ENCODE measurements at places on chromosomes 4 and X.

DNA sequence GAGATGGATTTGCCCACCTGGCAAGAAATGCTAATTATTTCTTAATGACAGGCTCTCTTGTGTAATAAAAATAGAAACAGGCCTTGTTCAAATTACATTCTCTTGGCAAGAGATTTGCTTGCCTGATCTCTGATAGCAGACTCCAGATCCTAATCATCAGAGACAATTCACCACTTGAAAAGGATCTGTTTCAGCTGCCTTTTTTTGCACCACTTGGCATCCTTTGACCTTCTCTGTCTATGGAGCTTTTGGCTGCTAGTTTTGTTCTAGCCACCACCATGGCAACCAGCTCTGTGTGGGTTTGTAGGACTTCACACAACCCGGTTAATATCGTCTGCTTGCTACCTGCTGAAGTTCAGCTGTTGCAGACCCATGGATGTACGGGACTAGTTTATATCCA lies 241.1 kb upstream of the TLL1 start:
- no peak for DNase-seq

- no peak for DNase-seq
These were observed 7.6 kb upstream of the LNX1 start for GRCh38 chr4:53598901-53599300.

DNA sequence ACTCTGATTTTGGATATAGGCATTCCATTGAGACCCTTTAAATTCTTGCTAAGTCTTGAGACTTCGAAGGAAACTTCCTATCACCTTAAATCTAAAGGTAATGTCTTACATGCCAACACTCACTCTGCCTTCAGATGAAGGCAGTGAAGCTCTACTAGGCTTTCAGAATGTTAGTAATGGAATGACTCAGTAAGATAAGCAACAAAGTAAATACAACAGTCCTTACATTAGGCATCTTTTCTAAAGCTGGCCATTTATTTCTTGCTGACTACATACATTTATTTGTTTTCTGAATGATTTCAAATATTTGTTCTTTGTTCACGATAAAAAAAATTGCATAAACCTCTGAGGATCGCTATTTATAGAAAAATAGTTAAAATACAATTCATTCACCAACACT lies 43.5 kb downstream of the ASIC5 start:
- DNase-seq, result no peak

GRCh38 chr4:169619518-169619957 lies 840 bp upstream of the CLCN3 start:
- DNase-seq, result no peak

GRCh38 chr4:146049802-146050201 lies 111.2 kb upstream of the ZNF827 start:
- no peak for DNase-seq

DNA sequence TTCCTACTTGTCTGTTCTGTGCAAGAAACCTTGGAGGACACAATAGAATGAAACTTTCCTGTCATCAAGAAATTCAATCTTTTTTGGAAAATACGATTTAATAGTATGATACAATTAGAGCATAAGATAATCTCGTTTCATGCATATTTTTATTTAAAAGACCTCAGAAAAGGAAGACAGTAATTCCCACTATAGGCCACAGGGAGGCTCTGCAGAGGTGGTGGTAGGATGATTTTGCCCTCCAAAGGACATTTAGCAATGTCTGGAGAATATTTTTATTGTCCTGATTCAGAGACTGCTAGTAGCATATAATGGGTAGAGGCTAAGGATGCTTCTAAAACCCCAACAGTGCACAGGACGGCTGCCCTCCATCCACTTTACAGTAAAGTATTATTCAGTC lies 68.7 kb downstream of the PAK3 start:
- no peak for DNase-seq

- DNase-seq, result no peak
These were observed 334.5 kb upstream of the IGFBP7 start for GRCh38 chr4:57444671-57445070.

DNA sequence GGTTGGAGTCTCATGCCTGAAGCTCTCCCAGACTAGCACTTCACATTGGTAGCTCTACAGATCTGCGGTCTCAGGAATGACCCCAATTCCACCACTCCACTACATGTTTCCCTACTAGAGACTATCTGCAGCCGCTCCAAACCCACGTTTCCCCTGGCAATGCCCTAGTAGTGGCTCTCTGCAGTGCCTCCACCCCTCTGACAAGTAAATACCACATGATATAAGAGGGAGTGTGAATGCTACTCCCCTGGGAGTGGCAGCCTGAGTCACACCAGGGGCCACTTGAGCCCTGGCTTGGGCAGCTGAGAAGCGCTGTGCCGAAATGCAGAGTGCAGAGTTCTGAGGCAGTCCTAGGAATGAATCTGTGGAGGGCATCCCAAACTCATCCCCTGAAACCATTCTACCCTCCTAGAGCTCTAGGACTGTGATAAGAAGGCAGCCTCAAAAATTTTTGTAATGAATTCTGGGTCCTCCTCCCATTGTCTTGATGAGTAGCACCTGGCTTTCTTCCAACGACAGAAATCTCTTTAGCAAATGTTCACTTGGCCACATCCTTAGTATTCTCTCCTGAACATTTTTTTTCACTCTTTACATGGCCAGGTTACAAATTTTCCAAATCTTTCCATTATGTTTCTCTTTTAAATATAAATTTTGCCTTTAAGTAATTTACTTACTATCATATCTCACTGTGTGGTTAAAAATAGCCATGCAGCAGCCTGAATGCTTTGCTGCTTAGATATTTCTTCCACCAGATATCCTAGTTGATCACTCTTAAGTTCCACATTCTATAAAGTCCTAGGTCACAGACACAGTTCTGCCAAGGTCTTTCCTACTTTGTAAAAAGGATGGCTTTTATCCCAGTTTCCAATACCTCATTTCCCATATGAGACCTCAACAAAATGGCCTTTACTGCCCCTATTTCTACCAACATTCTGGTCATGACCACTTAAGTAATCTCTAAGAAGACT lies 160.2 kb upstream of the CPEB2 start:
- DNase-seq, result no peak

DNA sequence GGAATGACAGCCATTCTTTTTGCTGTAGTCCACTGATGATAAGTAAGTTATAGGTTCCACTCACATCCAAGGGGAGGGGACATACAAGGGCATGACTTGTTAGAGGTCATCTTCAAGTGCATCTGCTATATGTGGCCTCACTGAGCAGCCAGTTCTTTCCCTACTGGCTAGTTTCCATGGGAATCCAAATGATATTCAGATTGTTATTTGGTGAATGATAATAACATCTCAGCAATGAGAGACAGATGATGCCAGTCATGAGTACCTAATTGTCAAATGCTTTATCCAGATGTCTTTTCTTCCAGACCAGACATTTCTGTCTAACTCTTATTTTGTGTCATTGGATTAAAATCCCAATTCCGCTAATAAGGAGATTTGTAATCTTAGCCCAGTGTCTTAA lies 460.4 kb upstream of the BOD1L1 start:
- DNase-seq, result no peak

GRCh38 chr4:145868637-145869409 lies 69.8 kb downstream of the ZNF827 start:
- DNase-seq, result no peak

DNA sequence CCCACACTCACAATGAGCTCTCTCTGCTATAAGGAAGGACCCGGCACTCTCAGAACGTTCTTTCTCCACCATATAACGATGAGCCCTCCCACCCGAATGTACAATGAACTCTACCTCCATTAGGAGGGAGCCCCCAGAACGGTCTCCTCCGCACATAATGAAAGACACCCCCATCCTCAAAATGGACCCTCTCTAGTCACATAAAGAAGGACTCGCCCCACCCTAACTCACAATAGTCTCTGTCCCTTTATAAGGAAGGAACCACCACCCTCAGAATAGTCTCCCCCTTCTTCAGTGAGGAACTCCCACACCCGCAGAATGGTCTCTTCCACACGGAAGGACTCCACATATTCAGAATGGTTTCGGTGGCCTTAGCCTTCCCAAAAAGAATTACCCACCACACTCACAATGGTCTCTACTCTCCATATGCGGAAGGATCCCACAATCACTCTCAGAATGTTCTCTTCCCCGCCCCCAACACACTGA lies 477 bp downstream of the SLC35A2 start:
- DNase-seq, result no peak

DNA sequence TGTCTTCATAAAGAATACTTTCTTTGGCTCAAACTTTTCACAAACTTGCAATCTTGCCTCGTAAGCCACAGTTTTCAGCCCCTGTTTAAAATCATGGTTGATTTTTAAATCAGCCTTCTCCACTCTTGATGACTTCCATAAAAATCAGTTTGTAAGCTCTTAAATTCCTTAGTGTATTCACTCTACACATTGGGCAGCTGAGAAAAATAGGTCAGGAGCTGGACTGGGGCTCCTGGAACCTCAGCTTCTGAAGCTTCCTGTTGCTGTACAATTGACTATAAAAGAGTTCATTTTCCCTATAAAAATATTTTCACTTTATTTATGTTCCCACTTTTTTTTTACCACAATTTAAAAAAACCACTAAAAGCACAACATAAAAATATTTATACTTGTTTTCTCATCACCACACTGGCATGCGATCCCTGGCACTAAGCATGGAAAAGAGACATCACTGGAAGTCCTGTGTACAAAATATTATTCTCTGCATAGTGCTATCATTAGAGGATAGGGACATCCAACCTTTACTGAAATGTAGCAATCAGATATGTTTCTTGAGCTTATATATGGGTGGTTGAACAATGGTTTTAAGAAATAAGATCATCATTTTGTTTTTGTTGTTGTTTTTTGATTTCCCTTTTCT lies 345.7 kb downstream of the FBXO8 start:
- DNase-seq, result no peak

- peak; percentile 54 for DNase-seq
These were observed 3.7 kb upstream of the C4orf36 start for GRCh38 chr4:86895692-86896488.

DNA sequence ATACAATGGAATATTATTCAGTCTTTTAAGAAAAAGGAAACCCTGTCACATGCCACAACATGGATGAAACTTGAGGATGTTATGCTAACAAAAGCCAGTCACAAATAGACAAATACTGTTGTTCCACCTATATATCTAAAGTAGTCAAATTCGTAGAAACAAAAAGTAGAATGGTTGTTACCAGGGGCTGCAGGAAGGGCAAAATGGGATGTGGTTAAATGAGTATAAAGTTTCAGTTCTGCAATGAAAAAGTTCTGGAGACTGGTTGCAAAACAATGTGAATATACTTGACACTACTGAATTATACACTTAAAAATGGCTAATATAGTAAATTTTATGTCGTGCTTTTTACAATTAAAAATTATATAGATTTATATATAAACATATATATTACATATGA lies 12.2 kb downstream of the SPOCK3 start:
- peak; percentile 51 for DNase-seq

DNA sequence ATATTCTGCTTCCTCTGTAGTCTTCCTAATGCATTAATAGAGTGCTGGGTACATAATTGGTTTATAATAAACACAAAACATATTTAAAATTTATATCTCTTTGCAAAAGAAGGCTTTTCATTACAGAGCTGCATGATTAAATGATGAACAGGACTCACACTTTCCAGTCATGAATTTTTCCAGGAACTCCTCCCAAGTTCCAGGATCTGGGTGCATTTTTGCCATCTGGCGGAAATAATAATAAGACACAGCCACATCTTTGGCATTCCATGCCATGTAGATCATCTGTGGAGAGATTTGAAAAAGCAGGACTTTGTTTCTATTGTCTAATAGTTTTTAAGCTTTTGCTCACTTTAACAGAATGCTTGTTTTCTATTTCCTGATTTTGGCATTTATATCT lies 40.2 kb upstream of the SULT1B1 start:
- no peak for DNase-seq

GRCh38 chr4:73311428-73311827 lies 52.8 kb upstream of the ANKRD17 start:
- peak; percentile 7 for DNase-seq

- no peak for DNase-seq
These were observed 56.5 kb upstream of the ARX start for GRCh38 chrX:25072247-25072646.

GRCh38 chrX:47413179-47413594 lies 42.8 kb downstream of the ZNF157 start:
- DNase-seq, result no peak

DNA sequence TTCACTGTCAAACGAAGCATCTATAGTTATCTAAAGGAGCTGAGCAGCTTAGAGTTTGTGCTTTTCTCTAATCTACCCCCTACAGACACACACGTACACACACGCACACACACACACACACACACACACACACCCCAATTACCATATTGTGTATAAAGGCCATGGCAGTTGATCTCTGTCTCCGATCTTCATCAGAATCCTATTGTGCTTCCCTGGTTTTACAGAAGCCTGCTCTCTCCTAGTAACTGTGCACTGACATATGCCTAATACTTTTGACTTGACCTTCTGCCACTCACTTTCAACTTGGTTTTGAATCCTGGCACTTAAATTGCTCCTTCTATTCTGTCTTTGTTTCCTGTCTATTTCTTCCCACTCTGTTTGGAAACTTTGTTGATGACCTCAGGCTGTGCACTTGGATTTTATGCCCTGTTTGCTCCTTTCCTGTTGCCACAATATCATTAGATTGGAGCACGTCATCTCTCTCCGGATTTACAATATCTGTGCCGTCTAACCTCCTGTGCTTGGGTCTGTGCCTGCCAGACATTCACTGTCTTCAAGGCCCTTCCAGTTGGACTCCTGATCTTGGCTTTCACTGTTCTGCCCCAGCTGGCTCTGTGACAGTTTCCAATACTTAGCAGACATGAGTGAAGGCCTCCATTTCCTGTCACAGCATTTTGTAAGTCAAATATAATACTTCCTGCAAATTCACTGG lies 928.1 kb downstream of the FAT4 start:
- no peak for DNase-seq

- DNase-seq, result no peak
These were observed 36.0 kb upstream of the SPANXC start for GRCh38 chrX:141278306-141278705.

DNA sequence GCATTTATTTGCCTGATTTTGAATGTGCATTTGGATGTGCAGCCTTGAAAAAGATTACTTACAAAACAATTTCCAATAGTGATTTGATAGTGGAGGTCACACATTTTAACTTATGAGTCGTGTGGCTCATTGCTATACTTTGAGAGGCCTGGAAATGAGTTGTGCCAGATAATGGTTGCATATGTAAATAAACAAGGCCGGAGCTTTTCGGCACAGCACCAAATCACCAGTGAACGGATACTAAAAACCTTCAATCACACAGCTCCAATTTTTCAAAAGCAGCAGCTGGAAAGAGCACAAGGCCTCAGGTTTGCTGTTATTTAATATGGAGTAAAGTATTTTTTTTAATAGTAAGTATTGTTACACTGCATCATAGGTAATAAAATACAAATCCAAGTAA lies 57.2 kb downstream of the NPY5R start:
- DNase-seq, result no peak

GRCh38 chrX:153714256-153714655 lies 9.9 kb downstream of the BCAP31 start:
- DNase-seq, result no peak

DNA sequence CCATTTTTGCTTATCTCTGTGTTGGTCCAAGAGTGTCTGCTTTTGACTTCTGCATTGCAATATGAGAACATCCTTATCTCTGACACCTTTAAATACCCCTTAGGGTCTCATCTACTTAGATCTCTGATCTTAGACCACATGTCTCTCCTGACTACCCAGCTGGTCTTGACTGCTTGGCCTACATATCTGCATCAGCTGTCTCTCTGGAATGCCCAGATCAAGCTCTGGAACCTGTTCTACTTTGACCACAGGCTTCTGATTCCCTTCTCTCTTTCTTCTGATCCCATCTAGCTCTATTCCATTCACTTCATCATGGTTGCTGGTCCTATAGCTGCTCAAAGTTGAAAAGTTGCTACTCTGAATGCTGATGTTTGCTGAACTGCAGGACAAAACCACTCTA lies 301.2 kb downstream of the MAPK10 start:
- no peak for DNase-seq

GRCh38 chr4:6962211-6963041 lies 52.8 kb downstream of the TBC1D14 start:
- no peak for DNase-seq

Data from hematopoietic multipotent progenitor cell (in vitro differentiated cells).